Omental fat pad (tissue), 4 donors: ENCODE measurements at places on chromosomes 12 and 14.

- no peak for DNase-seq
These were observed 299.2 kb downstream of the RPS29 start for GRCh38 chr14:49287004-49287403.

DNA sequence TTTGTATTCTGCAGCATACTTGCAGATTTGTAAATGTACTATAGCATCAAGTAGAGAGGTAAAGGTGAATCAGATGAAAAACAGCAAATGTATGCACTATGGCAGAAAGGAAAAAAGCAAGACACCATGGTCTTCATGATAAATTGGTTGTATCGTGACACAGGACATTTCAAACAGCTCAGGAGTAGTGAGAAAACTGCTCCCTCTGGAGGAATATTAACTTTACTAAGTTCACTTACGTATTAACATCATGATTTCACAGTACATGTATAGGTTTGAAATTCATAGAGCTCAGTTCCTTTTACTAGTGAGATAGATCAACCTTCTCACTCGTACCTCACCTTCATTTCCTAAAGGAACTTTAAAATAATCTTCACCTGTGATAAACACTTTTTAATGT, 6.5 kb downstream of the MBIP start:
- no peak for DNase-seq

GRCh38 chr14:72892879-72893635, 844 bp downstream of the DPF3 start:
- DNase-seq = no peak

DNA sequence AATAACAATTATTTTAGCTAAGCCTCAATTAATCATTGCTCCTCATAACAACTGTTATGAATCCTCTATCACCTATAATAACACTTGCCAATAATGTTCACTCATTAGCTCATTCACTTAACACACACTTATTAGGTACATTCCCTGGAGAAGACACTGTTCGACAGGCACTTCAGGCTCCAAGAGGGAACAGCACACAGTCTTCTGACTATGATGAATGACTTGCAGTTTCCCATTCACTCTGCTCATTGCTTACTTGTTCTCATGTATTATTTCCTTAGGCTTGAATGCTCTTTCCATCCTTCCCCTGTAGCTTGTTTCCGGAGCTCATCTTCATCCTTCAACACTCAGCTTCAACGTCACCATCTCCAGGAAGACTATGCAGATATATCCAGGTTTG, 437.3 kb downstream of the TMEM132D start:
- DNase-seq = no peak

- peak; percentile 35 for DNase-seq
These were observed 8.3 kb downstream of the PLD4 start for GRCh38 chr14:104932676-104933631.

GRCh38 chr12:117863002-117863709, 105.6 kb downstream of the KSR2 start:
- DNase-seq = no peak

- no peak for DNase-seq
These were observed 47.8 kb downstream of the MYRFL start for GRCh38 chr12:69872804-69873203.

DNA sequence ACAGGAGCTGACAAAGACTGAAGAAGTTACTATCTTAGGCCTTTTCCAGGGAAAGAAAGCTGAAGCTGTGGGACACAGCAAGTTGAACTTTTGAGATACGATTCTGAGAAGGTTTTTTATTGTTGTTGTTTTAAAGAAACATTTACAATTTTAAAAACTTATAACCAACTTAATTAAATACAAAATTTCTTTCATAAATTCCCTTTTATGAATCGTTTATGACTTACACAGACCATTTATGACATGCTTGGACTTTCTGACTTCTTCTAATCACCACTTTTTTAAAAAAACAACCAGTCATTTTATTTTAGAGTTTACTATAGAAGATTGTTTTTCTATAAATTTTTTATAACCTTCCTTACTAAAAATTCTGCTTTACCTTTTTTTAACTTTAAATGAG, 68.7 kb downstream of the DHRS2 start:
- no peak for DNase-seq

- no peak for DNase-seq
These were observed 25.6 kb upstream of the CHPT1 start for GRCh38 chr12:101671833-101672232.

DNA sequence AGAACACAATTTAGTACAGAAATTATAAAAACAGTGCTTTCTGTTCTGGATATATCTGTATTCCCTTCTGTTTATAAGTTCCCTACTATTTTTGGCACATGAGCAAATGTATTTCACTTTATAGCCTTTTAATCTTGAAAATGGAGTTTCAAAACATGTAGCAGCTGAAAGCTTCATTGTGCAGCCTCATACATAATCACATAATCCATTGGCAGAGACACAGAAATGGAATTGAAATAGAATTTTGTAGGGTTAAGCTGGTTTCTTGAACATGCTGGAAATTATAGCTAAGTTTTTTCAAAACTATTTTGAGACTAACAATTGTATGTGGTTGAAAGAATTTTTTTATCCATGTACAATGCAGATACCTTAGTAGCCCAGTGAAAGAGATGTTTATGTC, 614.3 kb upstream of the MDGA2 start:
- DNase-seq = no peak

GRCh38 chr12:118290130-118290529, 82.6 kb downstream of the TAOK3 start:
- DNase-seq = no peak

GRCh38 chr14:95903616-95904107, 27.0 kb downstream of the TUNAR start:
- DNase-seq = no peak

GRCh38 chr14:64400829-64401459, 12.8 kb downstream of the MTHFD1 start:
- no peak for DNase-seq
